ENCODE measurements at places on chromosomes 11 and 22.

- DNase-seq: peak; percentile 11
These were observed 859 bp upstream of the KRTAP5-5 start for GRCh38 chr11:1628506-1629325.

- no peak for DNase-seq
These were observed 1374.7 kb upstream of the RAG2 start for GRCh38 chr11:37972691-37973090.

DNA sequence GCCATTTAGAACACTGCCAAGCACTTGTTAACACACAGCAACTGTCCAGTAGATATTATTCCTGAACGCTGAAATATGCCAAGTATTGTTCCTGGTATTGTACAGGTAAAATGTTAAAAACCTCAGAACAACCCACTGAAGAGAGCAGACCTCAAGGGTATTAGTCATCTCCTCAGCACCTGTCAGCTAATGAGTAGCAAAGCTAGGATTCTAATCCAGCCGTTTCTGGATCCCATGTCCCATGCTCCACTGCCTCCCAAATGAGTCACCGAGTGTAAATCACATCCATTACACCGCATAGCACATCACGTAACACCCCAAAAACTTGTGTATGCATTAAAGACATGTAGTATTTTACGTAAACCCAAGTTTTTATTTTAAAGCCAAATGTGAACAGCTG is 705.4 kb upstream of the TENM4 start:
- DNase-seq: peak; percentile 6

DNA sequence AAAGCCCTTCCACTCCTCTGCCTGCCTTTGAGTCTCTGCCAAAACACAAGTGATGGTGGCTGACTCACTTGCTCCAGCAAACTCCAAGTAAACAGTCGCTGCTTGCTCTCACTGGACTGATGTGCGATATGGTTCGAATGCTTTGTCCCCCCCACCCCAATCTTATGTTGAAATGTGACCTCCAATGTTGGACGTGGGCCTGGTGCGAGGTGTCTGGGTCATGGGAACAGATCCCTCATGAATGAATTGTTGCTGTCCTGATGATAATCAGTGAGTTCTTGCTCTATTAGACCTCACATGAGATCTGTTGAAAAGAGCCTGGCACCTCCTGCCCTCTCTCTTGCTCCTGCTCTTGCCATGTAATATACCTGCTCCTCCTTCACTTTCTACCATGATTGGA is 747.9 kb downstream of the OPCML start:
- DNase-seq: no peak

DNA sequence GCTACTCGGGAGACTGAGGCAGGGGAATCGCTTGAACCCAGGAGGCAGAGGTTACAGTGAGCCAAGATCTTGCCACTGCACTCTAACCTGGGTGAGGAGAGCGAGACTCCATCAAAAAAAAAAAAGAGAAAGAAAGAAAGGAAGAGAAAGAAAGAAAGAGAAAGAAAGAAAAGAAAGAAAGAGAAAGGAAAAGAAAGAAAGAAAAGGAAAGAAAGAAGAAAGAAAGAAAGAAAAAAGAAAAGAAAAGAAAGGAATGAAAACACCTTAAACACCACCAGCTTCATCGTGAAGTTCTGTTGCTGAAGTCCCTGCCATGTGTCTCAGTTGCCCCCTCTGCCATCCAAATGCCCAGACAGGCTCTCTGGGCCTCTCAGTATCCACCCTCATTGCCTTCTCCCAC is 9.9 kb upstream of the CXCR5 start:
- no peak for DNase-seq

DNA sequence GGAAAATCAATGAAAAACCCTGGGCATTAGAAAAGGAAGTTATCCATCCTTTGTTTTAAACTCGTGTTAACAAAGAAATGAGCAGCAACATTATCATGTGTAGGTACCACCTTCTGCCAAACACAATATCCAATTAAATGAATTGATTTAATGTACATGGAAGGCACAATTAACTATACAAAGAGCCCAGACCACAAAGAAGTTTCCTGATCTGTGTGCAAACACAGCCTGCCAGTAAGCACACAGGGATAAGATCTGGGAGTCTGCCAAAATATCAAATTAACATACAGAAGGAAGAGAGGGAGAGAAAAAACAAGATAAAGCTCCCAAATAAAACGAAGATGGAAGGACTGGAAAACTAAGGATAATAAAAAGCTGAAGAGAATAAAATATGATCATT is 54.1 kb upstream of the SLC25A1 start:
- DNase-seq: no peak

DNA sequence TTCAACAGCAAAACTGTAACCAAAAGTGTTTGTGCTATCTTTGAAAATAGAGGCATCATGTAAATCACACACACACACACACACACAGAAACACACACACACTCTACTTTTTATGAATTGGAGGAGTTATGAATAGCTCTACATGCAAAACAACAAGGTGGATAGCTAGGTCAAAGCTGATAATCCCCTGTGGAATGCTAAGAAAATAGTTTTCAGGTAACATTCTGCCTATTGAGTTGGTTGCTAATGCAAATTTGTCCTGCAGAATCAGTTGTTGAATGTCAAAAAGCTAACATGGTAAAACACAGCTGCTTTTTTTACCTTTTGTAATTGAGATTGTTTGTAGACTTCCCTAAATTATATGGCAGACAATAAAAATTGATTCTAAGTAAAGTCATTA is 1658.4 kb upstream of the RAG2 start:
- DNase-seq: no peak

DNA sequence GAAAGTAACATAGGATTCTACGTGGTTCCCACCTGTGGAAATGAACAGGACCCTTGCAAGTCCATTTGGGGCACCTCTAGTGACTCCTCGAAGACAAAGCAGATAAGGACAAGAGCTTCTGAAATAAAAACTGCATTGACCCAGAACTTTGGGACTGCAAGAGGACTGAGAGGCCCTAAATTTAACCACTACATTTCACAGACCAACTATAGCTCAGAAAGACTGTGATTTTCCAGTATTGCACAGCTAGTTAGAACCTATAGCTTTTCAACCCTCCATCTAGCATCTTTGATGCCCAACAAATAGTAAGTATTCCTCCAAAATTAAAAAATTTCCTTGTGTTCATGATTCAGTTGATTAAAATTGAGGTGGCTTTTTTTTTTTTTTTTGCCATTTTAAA is 107.6 kb upstream of the CD44 start:
- DNase-seq: no peak

DNA sequence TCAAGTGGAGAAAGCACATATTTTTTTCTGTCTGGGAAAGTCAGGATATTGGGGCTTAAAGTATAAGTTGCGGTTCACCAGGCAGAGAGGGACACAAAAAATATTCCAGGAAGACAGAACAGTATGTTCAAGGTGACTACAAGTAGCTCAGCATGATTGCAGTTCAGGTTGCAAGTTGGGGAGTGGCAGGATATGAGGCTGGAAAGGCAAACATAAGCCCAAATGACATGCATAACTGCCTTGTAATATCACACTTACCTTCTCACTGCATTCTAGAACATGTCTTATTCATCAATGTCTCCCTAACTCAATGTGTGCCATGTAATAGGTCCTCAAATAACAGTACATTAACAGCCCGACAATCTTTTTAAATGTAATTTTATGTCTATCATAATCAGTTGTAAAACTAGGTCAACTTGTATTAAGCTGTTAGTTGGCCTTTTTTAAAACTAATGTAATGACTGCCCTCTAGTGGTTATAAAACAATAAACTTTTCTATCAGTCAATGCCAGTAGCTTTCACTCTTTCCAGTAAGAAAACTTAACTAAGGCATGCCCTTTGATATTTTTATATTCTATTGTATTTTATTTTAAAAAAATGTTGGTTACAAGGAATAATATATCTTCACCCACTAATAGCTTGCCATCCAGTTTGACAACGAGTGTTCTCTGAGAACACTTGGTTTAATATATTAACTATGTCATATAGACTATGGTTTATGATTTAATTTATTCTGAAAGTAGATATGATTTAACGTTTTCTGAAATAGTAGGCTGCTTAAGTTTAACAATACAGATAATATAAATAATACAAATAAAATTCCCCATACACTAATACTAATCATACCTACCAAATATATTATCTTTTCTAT is 39.4 kb upstream of the CFAP300 start:
- peak; percentile 63 for DNase-seq

DNA sequence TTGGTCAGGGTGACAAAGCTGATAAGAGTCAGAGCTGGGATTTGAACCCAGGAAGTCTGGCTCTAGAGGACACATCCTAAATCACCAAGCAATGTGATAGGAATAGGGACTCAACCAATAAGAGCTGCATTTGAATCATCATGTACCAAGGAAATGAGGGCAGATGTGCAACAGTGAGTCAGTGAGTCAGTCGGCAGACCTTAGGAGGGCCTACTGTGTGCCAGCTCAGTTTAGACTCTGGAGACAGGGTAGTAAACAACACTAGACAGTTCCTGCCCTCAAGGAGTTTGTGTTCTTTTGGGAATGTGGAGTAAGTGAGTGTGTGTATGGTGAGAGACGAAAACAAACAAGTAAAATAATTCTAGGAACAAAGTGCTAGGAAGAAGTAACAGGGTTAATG is 11.2 kb downstream of the IL10RA start:
- DNase-seq: peak; percentile 8

DNA sequence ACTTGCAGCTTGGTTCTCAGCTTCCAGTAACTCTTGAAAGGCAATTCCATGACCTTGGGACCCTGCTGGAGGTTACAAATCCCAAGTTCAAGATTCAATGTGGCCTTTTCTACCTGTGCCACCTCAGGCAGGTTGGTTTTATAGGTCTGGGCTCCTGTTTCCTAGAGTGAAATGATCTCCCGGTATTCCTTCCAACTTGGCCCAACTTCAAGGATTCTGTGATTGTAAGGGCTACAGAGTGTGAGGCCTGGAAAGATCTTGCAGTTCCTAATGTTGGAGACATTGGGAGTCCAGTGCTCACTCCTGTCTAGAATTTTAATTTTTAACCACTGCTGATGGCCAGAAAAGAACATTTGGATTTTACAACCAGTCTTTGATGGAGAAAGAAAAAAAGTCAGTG is 91.6 kb downstream of the LDLRAD3 start:
- no peak for DNase-seq

- DNase-seq: no peak
These were observed 10.8 kb downstream of the C1QTNF6 start for GRCh38 chr22:37177221-37177620.
